Muscle of arm (tissue), 14 donors: ENCODE measurements at places on chromosomes 5 and 9. TPM values are rescaled to one million over a fixed set of nuclear protein-coding genes. Genes with fewer than 3 reads are reported as not detected.

PPP3R2 gene
- polyA plus RNA-seq: not detected

MRPS30 gene
- 38.5 TPM for polyA plus RNA-seq

TNC gene
- not detected for polyA plus RNA-seq

FCN2 gene
- polyA plus RNA-seq: not detected

F12 gene
- 0.23 TPM for polyA plus RNA-seq

PCDH12 gene
- polyA plus RNA-seq: 16.6 TPM

DNAI1 gene
- polyA plus RNA-seq: not detected

NUTM2G gene
- 0.22 TPM for polyA plus RNA-seq

GNAQ gene
- polyA plus RNA-seq: 27.9 TPM

SPATA31A3 gene
- polyA plus RNA-seq: not detected

DNA sequence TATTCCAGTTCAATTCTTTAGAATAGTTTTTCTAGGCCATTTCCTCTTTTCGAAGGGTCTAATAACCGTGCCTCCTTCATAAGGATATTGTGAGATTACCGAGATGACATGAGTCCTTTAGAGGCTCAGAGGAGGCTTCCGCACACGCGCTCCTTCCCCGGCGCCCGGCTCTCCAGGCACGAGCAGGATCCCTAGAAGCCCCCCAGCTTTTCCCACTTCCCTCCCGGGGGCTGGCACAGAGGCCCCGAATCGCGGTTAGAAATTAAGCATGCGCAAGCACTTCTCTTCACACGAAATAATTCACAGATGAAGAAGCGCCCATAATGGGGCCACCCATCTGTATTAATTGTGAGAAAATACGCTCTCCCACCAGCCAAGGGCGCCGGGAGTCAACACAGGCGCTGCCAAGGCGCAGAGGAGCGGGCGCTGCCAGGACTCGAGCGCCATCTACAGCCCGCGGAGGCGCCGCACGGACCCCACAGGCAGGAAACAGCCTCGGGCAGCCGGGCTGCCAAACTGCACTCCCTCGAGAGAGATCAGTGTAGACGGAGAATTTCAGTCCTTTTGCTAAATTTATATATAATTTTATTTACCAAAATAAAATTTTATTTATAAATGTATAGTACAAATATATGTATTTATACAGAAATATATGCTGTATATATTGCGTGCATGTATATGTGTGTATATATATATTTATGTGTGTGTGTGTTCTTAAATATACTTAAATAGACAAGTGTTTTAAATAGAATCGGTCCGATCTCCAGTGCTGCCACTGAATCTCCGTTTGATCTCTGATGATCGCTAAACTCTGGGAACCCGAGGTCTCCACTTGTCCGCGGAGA, 258.1 kb upstream of the NFIL3 start:
- DNase-seq: peak; percentile 73

- no peak for DNase-seq
These were observed 159.1 kb downstream of the OLFM1 start for GRCh38 chr9:135246248-135247205.

DNA sequence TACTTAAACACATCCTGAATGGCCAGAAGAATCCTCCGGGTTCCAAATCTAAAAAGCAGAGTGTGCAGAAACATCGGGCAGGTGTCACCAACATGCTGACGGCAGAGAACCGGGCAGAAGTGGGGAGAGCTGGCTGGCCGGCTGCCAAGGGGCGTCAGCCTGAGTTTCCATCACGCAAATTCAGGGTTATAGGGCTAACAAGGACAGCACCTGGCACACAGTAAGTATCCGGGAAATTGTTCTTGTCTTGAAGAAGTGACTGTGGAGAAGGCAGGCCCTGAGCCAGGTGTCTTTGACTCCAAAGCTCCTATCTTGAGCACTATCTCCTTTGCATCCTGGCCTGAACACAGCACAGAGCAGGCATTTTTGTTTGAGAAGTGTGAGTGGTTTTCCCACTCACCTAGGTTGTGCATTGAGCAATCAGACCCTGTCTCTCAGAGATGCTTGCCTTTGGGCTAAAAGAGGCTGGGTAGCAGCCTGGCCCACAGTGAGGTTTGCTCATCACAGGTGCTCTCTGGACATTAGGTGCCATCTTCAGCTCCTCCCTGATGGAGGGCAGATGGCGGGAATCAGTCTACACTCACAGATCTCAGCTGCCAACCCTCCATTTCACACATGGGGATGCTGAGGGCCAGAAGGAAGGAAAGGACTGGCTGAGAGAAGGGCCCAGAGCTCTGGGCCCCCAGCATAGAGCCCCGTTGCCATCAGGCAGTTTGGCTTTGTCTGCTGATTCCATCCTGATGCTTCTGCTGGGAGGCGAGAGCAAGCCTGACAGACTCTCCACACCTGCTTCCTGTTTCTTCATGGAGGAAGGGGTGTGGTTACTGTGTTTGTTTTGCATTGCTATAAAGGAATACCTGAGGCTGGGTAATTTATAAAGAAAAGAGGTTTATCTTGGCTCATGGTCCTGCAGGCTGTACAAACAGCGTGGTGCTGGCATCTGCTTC, 52.8 kb downstream of the WHRN start:
- no peak for DNase-seq

DNA sequence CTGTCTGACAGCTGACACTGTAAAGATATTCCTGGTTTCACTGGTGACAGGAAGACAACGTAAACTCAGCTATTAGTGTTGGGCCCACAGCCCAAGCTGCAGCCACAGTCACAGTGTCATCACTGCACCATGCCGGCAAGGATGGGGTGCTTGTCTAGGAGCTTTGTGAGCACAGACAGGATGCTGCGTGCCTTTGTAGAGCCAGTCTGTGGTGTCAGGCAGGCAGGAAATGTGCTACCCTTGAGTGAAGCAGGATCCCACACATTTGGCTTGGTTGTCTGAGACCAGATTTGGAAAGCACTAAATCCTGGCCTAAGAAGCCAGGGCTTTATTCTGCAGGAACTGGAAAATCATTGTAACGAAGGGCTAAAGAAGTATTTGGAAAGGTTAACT, 121.6 kb upstream of the ADAMTS16 start:
- no peak for DNase-seq

GRCh38 chr5:142097681-142098080, 10.9 kb upstream of the NDFIP1 start:
- no peak for DNase-seq

GRCh38 chr9:88071331-88071730, 66.9 kb downstream of the SPATA31C2 start:
- no peak for DNase-seq

GRCh38 chr9:40907657-40908624, 220.5 kb downstream of the FOXD4L6 start:
- no peak for DNase-seq

- DNase-seq: no peak
These were observed 11.3 kb downstream of the NINJ1 start for GRCh38 chr9:93122721-93123221.

DNA sequence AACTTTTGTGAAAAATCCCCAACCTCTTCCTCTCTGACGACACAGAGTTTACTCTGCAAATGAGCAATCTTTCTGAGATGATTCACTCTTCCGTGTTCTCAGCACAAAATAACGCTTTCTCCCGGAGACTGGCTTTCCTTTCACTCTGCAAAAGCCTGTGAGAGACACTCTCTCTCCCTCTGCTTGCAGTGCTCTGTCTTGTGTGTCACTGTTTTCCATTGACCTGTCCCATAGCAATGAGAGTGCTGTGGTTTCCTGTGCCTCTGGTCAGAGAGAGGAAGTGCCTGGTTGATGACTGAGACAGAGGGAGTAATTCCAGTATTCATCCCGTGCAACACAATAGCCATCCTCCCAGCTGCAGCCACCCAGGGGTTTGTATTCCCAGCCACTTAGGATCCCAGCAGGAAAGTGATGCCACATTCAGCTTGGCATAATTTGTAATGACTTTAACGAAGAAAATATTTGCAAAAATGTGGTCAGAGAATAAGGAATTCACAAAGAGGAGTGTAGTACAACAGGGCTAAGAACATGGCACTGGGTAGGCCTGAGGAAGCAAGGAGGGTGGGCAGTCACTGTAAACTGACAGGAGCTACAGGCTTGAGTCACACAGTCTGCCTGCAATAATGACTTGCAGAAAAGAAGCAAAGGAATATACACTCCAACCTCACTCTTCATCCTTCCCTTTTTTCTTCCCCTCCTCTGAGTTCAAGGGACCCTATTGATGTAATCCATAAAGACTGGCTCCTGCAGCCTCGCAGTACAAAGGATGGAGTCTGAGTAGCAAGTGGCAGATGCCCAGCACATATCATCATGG, 463.5 kb upstream of the RGMB start:
- peak; percentile 49 for DNase-seq

DNA sequence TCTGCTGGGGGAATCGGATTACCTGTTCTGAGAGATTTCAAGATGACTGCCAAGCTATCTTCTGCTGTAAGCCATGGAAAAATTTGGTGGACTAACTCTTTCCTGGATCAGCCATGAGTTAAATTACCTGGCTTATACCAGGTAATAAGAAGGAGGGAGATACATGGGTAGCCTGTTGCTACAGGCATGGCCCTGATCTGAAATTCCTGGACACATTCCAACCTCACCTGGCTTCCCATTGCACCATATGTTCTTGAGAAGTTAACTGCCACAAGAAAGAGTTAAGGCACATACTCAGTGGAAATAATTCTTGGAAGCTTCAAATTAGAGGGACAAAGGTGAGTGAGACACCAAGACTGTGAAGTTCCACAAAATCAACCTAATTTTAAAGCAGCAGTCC, 371.3 kb downstream of the ACTL7B start:
- no peak for DNase-seq

DNA sequence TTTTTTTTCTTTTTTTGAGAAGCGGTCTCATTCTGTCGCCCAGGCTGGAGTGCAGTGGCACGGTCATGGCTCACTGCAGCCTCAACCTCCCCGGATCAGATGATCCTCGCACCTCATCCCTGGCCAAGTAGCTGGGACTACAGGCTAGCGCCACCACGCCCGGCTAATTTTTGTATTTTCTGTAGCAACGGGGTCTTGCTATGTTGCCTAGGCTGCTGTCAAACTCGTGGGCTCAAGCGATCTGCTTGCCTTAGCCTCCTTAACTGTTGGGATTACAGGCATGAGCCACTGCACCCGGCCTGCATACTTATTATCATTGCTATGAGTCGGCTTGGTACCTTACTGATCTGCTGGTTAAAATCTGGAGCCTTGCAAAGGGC, 790 bp upstream of the IARS1 start:
- DNase-seq: peak; percentile 17

DNA sequence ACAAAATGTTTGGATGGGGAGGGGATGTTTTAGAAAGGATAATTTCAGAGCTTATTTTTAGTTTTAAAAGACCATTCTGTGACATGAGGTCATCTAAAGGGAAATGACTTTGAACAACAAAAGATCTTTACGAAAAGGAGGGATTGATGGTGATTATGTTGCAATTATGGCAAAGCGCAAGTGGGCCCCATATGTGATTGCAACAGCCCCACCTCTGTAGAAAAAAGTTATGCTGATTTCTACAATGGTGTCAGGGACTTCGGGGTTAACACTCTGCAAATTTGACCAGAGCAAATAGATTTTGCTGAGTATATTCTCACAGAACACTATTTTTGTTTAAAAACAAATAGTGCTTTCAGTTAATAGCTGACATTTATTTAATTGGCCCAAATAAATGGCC, 312.8 kb downstream of the NSG2 start:
- no peak for DNase-seq

- no peak for DNase-seq
These were observed 198.2 kb downstream of the SEMA5A start for GRCh38 chr5:9347541-9348295.

- DNase-seq: no peak
These were observed 603 bp downstream of the DENND1A start for GRCh38 chr9:123929177-123929869.

DNA sequence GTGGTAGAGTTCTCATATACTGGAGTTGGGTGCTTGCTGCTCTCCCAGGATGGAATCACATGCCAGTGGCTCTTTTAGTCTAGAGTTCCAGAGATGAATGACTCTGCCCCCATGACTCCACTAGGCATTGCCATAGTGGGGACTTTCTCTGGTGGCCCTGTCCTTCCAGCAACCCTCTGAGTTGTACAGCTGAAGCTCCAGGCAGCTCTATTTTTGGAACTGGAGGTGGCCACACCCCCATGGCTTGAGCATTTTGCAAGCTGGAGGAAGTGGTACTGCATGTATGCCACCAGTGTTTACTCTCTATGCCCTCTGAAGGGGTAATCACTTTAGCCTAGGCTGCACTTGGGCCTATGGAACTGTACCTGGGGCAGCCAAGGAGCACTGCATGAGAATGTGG, 112.6 kb downstream of the RANBP17 start:
- DNase-seq: no peak

DNA sequence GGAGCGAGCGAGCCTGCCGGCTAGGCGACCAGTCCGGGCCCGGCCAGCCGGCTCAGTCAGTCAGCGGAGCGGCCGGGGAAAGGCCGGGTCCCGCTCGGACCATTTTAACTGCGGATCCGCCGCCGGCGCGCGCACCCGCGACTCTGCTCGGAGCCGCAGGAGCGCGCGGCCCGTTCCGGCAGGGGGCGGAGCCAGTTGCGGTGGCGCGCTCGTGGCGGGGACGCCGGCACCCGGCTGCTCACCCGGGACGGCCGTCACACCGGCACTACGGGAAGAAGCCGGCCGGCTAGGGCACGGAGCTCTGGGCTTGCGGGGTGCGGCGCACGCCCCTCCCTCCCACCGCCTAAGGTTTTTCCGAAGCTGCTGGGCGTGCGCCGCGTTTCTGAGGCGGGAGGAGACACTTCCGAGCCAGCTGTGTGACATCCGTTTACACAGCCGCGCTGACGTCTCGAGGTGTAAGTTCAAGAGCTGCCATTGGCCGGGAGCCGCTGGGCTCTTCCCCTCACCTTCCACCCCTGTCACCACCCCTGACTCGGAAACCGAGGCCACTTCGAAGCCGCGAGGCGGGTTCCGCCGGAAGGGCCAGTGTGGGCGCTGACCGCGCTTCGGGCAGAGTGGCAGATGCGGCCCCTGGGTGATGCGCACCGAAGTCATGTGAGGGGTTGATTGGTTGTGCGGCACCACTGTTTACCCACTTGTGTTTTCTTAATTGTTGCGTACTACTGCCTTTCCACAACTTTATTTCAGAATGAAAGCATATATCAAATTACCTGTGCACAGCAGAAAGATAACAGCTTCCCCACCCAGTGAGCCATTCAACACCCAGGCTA, at the start of gene FBXL17:
Gene FBXL17 (minus strand): TSS at position 145 of the 830 bp plus-strand sequence.
- peak; percentile 92 for DNase-seq

- no peak for DNase-seq
These were observed 970.9 kb downstream of the TAF11L14 start for GRCh38 chr5:18605186-18605585.

GRCh38 chr5:63351164-63351563, 611.1 kb downstream of the HTR1A start:
- DNase-seq: no peak

DNA sequence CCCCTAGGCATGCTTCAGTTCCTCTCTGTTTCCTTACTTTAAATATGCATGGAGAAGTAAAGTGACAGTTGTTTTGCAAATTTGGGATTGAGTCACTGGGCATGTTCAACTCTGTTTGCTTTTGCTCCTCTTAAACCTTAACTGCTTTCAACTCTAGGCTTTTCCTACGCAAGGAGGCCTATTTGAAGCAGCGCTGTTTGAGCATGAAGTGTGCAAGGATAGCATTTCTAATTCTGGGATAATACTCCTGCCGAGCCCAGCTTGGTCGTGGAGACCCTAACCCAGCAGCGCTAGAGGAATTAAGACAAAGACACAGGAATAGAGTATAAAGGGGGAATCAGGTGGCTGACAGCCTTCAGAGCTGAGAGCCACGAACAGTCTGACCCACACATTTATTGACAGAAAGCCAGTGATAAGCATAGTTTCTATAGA, 803.4 kb upstream of the CDH10 start:
- no peak for DNase-seq
